ENCODE measurements at places on chromosomes 6 and 20.

DNA sequence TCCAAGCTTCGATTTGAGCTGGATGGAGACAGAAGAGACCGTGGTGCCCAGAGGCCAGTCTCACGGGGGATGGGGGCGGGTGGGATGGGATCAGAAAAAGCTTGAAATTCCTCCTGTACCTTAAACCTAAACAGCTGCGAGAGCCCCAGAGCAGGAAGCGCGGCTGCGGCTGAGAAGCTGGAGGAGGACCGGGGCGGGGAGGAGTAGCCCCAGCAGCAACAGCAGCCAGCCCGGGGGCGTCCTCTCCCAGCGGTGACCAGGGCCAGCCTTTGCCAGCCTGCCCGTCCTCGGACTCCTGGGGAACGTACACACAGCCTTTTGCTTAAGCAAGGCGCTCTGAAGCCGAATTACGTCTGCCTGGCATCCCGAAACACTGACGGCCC is 17.4 kb upstream of the PRDM13 start:
- DNase-seq = no peak

DNA sequence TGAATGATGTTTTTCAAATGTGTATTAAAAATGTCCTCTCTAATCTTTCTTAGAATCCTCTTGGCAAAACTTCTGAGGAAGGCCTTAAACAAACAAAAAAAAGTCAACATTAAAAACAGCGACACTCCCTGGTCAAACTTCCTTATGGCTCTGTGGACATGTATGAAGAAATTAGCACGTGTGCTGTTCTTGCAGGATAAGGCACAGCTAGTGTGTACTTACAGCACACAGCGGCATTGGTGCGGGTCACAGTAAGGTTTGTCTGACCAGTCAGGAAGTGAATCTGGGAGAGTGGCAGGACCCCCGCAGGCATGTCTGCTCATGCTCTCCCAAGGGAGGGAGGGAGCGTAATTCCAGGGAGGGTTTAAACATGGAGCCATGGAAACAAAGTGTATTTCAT is 38.8 kb downstream of the SLC22A1 start:
- no peak for DNase-seq

GRCh38 chr20:16240355-16240754 is 332.9 kb downstream of the KIF16B start:
- no peak for DNase-seq

- DNase-seq = no peak
These were observed 1288.6 kb upstream of the GJE1 start for GRCh38 chr6:140844167-140844566.

- DNase-seq = no peak
These were observed 304.3 kb downstream of the HDGFL1 start for GRCh38 chr6:22873513-22874136.
